Endothelial cell (in vitro differentiated cells): ENCODE measurements at places on chromosomes 3 and 15.

DNA sequence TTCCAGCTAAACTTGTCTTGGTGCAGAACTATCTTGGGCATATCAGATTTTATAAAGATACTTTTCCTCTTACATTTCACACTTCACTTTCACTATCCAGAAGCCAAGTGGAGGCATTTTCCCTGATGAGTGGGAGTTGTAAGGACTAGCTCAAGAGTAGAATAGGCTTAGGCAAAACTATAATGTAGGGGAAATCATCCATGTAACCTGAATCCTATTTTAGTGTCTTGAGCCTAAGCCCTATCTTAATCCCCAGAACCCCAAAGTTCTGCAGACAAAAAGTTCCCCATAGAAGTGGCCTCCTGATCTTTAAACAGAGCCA, 42.2 kb upstream of the CD47 start:
- no peak for DNase-seq

GRCh38 chr15:66953523-66954229, 111.7 kb upstream of the SMAD3 start:
- DNase-seq = no peak

- no peak for DNase-seq
These were observed 70.6 kb downstream of the SEMA6D start for GRCh38 chr15:47787875-47788274.

DNA sequence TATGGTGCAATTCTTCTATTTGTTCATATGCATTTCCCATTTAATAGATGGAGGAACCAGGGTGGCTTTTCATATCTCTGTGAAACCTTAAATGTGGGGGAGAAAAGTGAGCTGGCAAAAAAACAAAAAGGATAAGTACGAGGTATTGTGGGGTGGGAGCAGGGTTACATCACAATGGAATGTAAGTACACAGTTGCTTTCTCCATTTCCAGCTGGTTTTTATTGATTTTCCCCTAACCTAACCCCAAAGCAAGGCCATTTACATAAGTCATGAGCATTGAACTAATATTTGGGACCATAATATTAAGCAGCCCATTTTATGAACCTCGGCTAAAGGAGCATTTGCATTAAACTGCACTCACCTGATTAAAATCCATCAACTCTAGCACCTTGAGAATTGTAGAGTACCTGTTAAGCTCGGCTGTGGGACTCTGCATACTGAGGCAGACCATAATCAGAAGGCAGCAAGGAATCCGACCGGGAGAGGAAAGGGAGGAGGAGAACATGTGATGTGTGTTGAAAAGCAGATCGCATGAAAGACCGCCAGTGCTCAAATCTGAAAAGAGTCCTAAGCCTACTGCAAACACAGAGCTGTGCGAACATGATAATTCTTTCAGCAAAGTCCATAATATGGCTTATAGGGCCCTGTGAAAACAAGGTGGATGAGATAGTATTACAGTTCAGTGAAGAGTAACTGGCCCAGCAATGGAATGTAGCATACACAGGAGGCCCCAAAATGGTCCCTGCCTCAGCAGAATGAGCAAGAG, 513.4 kb downstream of the FHIT start:
- DNase-seq = no peak

DNA sequence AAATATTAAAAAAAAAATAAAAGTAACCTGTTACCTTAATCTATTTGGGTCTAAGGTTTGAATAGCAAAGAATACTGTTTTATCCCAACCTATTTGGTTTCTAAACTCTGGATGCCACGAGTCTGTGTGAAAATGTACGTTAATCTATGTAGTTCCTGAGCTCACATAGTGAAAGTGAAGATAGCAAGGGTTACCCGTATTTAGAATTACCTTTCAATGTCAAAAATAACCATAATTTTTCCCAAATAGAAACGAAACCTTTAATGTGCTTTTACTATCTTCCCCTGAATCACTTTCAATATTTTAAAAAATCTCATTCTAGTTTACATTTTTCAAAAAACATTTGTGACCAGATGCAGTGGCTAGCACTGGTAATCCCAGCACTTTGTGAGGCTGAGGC, 5.8 kb upstream of the USP50 start:
- DNase-seq = no peak
